ENCODE measurements at places on chromosomes 4 and X.

GRCh38 chr4:155489271-155489670, 112.5 kb upstream of the MAP9 start:
- no peak for DNase-seq

GRCh38 chr4:8905226-8905772, 33.7 kb upstream of the HMX1 start:
- no peak for DNase-seq

DNA sequence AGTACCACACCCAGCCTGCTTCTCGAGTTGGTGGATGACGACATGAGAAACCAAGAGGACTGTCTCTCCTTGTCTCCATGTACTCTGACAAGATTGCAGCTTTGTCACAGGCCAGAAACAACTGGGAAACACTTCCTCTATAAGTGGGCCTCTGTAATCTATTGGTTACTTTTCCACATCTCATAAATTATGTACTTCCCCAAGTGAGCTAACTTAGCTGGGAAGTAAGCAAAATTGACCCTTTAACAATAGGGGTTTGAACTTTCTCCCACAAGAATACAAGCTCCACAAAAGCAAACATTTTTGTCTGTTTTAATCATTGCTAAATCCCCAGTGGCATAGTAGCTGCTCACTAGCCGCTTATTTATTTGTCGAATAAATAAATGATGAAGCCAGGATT, 14.1 kb upstream of the USO1 start:
- no peak for DNase-seq

DNA sequence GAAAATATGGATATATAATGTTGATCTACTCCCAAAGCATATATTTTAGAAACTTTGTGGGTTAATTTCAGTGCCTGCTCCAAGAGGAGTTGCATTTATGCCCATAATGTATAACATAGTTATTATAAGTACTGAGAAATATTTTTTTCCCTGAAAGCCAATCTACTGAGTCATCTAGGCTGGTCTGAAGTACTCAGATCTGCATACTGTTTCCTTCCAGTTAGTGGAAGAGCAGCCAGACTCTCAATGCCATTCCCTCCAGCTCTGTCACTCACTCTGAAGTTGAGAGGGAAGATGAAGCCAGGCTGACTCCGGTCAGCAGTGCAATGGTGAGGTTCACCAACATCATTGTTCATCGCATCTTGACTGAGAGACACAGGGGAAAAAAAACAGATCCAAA, 505.1 kb downstream of the PPARGC1A start:
- DNase-seq = no peak

DNA sequence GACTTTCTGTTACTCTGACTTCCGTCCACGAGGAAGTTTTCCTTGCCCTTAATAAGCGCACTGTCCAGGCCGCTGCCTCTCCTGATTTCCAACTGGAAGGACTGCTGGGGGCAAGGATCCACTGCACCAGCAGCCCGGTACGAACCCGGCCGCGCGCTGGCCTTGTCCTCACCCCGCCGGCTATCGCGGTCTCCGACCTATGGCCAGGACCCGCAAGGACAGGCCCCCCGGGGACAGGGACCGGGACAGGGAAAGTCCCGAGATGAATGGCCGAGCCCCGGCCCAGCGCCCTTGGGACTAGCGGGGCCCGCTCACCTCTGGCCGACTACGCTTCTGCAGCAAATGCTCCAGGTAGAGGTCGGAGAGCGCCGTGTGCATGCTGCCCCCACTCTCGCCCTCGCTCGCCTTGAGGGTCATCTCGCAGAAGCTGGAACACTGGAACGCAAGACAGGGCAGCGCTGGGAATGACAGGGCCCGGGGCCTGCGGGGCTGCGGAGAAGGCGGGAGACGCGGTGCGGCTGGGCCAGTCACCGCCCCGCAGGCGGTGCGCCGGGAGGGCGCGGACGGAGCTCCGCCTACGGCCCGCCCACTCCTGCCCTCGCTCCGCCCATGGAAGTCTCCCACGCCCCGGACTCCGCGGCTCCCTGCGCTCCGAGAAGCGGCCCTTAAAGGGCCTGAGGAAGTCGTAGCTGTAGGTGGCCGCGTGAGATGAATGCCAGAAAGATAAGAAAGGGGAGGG, at the start of gene MPP1:
MPP1 (minus strand) TSS at position 529 of the 739 bp plus-strand sequence; CDS start at position 417, 112 bp downstream.
- DNase-seq = peak; percentile 78

DNA sequence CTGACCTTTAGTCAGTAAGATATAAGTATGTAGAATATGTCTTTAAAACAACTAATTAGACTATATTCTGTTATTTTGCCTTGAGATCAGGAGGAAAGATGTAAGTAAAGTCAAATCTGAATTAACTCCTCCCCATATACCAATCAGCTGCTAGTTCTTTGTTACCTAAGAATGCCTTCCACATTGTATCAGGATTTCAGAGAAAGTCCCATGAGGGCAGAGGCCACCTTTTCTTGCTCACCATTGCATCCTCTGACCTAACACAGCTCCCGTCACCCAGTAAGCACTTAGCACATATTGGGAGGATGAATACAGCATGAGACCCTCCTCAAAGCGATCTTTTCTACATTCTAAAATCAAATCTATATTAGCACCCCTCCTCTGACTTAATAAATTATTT, 87.0 kb downstream of the COL25A1 start:
- DNase-seq = no peak

GRCh38 chr4:158458271-158458895, 63.3 kb upstream of the RXFP1 start:
- DNase-seq = no peak

DNA sequence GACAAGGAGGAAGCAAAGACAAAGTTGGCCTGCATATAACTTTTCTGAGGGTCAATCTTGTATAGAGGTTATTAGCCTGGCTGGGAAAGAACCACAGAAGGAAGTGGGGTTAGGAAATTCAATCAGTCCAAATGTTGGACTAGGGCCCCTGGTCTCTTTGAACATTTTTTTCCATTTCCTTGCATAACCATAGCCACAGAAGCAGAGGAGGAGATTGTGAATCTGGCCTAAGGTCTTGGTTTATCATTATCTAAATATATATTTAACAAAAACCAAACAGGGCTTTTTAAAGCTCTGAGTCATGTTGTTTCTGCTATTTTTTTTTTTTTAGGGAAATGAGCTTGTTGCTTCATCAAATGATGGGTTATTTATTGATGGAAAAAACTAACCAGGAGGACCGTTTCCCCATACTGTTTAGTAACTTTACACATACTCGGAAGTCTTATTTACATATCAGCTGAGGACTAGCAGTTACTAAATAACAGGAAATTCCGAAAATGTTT, 97.7 kb upstream of the ACSL4 start:
- DNase-seq = no peak

GRCh38 chr4:113593400-113594230, 167.9 kb downstream of the CAMK2D start:
- DNase-seq = no peak

GRCh38 chr4:71217688-71218087, 121.1 kb upstream of the SLC4A4 start:
- no peak for DNase-seq

- no peak for DNase-seq
Observed at GRCh38 chr4:45629717-45630116, 494.1 kb downstream of the GABRG1 start.

DNA sequence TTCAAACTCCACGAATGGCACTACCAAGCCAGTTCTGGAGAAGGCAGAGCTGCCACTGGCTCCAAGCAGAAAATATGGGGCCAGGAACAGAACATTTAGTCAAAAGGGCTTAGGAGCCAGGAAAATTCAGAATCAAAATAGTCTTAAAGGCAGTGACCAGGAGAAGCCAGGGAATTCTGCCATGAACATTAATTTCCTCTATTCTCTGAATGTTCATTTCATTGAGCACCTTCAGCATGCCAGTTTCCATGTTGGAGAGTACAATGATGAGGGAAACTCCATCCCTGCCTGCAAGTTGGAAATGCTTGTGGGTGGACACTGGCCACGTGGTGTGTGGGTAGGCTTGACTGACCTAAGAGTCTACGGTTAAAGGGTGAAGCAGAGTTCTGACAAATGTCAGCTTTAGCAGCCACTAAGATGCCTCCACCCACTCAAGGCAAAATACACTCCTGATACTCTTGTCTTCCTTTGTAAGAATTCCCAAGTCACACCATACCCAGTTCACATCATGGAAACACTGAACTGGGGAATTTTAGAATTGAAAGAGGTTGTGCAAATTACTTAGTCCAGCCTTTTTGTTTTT, 190.1 kb upstream of the C1QTNF7 start:
- no peak for DNase-seq

- DNase-seq = no peak
Observed at GRCh38 chr4:28241021-28241420, 1380.4 kb downstream of the STIM2 start.

DNA sequence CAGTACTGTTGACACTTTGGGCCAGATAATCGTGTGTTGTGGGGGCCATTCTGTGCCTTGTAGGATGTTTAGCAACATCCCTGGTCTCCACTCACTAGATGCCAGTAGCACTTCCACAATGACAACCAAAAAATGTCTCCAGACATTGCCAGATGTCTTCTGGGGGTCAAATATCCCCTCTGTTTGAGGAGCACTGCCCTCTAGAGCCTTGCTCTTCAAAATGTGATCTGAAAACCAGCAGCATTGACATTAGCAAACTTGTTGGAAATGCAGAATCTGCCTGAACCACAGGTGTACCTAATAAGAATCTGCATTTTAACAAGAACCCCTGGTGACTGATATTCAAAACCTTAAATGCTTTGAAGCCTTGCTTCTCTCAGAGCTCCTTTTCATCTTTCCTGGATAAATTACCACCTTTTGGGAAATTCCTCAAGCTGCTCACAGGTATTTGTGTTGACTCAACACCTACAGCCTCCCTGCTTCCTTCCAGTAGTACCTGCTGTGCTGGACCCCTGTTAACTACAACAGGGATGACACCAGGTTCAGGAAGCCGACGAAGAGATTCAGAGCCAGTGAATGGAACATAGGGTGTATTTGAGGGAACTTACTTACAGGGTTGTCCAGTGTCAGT, 459.0 kb upstream of the NR3C2 start:
- DNase-seq = no peak

- DNase-seq = no peak
Observed at GRCh38 chr4:138572007-138572406, 329.9 kb upstream of the SLC7A11 start.

DNA sequence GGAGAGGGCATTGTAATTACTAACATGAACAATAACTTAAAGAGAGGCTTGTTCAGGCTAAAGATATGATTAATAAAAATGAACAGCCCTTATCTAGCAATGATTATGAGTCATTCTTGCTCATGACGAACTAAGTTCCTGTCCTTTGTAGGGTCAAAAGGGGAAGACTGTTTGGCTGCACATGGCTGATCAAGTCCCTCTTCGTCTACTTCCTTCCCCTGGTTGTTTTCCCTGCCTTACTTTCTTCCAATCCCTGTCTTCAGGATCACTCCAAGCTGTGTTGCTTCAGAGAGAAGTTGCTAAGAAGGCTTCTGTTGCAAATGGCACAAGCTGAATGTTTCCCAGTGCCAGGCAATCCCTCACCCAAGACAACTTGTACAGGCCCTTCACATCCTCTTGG, 115.0 kb upstream of the HS3ST1 start:
- no peak for DNase-seq

DNA sequence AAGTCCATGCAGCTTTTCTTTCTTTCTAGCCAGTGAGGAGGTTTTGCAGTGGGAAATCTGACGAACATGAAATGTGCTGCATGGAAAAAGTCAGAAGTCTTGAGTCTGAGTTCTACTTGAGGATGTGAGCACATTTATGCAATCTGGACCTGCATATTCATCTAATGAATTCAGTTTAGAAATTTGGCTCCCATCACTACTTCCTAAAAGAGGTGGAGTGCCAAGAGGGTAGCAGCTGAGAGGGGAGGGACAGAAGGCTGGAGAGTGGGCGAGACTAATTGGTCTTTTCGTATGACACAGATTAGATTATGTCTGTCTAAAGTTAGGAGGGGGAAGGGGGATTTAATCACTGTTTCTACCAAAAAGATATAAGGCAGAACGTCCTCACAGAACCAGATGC, 535.9 kb downstream of the IQCM start:
- no peak for DNase-seq

DNA sequence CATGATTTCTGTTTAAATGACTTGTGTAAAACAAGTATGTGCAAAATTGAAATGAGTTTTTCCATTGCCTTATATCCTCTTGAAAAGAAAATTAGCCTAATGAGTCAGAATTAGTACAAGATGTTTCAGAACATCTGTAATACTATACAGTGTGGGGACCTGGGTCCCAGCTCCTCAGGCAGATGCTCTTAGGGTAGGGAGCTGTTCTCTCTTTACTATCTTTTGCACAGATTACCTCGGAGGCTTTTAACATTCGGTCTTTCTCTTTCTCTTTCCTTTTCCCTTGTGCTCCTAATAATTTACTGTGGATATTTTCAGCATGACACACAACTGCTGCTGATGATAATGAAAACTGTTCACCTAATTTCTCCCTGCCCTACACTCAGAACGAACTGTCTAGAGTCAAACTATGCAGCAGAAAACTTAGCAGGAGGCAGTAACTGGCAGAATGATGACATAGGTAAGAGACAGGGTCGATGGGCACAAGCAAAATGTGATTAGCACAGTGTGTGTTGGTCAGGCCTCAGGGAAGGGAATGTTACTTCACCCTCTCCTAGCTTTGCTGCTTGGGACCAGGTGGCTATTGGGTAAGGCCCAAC, 455.3 kb downstream of the PDHA2 start:
- DNase-seq = no peak

GRCh38 chrX:37349221-37350033, at the start of gene PRRG1:
PRRG1 (plus strand) TSS chrX:37349364; CDS start chrX:37406250, 56,886 bp downstream.
- peak; percentile 40 for DNase-seq

DNA sequence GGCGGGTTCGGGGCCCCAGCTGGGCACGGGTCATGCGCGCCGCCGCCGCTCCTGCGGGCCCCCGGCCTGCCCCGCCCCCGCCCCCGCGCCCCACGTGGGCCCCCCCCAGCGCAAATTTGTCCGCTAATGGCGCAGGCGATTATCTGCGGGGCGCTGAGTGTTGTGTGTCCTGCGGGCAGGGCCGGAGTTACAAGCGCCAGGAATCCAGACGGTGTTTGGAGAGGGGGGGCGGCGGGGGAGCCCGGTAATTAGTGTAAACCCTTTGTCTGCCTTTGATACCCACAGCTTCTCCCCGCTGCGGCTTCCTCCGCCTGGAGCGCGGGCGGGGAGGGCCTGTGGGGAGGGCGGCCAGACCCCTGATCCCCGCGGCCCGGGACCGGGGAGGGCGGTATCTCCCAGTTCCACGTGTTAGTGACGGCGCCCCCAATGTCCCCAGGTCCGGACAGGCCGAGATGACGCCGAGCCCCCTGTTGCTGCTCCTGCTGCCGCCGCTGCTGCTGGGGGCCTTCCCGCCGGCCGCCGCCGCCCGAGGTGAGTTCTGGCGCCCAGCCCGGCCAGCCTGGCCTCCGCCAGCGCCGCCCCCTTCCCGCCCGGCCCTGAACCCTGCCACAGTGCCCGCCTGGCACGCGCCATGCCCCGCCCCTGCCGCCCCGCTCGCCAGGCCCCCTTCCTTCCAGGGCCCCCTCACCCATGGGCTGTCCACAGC, 761 bp downstream of the FGFRL1 start:
- DNase-seq = no peak
